CD4-positive, alpha-beta T cell treated with Interleukin-6 at 100 ng/mL for 8 hours (primary cell): ENCODE measurements at places on chromosomes 5 and 9.

GRCh38 chr9:126000256-126000655 lies 253.1 kb downstream of the PBX3 start:
- no peak for DNase-seq

- no peak for DNase-seq
These were observed 13.9 kb upstream of the BTNL3 start for GRCh38 chr5:180974612-180975315.

DNA sequence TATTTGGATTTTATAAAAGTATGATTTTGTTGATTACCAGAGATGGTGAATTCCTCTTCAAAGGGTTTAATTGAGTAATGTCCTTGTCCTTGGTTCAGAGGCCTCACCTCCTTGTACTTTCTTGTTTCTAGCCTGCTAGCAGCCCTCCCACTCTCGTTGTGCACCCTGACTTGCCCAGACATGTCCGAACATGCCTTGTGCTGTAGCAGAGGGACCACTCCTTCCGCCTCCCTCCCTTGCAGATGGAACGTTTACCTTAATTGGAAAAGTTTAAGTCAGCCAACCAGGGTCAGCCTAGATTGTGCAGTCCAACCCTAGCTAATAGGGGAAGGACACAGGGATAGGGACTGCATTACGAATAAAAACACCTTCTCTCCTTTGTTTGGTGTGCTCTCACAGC lies 406.9 kb upstream of the NMUR2 start:
- no peak for DNase-seq

- no peak for DNase-seq
These were observed at the start of gene PCDHB14 for GRCh38 chr5:141223112-141223783. Gene PCDHB14, plus strand, starts transcription at chr5:141223343. Its CDS starts 163 bp downstream, at chr5:141223506.

GRCh38 chr5:144035046-144035740 lies 135.3 kb downstream of the YIPF5 start:
- no peak for DNase-seq

DNA sequence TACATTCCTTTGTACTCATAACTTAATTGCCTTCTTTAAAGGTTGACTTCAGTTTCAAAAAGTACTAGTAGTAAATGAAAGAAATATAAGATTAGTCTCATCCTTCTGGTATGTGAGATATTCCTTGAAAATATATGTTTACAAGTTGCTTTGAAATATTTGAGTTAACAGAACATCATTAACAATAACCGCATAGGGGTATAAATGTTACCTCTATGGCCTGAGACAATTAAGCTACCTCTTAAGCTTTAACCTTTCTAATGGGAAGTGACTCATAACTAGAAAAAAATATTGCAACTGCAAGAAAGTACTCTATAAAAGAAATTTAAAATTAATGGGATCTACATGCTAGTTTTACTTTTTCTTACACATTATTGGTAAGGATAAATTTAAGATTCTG lies 399.0 kb downstream of the CDH10 start:
- DNase-seq = no peak

GRCh38 chr5:28862860-28863196 lies 1824.4 kb upstream of the CDH9 start:
- no peak for DNase-seq

DNA sequence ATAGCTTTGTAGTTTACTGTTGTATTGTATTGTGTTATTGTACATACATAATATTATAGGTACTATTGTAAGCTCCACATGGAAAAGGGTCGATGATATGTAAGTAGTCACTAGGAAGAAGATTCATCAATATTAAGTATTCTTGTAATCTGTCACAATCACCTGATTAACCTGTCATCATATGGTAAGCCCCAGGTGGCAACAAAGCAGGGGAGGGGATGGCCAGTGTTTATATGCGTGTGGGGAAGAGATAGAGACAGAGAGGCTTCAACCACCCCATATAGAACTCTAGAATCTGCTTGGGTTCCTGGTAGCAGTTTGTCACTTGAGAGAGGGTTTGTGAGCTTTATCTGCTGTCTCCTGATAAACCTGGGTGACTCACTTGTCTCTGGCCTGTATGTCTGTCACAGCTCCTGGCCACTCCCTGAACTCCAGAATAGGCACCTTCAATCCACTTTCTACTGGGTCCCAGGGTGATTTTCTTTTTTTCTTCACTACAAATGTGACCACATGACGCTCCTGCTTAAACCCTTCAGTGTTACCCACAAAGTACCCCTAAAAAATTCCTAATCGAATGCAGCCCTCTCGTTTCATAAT lies 48.9 kb upstream of the CPEB4 start:
- DNase-seq = no peak

DNA sequence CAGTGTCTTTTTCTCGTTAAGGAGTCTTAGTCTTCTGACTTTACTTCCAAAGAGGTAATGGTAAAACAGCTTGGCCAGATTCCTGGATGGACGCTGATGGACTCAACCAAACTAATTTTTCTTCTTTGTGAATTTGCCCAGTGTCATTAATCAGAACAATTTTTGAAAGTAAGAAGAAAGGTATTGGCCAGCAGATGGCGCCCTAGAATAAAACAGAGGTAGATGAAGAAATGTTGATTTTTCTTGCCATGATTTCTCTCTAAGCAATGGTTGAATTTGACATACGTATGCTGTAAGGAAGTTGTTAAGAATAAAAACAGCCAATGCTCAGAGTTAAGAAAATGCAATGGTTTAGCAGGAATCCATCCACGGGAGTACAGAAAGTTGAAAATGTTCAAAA lies 500.0 kb downstream of the DIRAS2 start:
- peak; percentile 28 for DNase-seq

DNA sequence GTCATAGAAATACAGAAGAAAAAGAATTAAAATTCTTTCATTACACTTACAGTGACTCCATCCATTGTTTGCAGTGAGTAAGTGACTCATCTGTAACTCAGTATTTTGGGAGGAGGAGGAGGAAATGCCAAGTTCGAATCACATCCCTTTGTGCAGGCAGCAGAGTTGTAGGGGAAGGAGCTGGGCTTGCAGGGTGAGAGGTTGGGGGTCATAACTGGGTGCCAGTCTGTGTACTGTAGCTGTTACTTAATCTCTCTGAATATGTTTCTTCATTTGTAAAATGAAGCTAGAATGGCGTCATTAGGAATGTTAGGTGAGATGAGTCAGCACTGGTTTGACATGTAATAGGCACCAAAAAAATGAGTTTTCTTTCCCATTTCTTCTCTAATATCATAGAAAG lies 235.7 kb upstream of the ADAMTSL1 start:
- no peak for DNase-seq

- DNase-seq = no peak
These were observed 168.5 kb downstream of the ACTL7B start for GRCh38 chr9:108687006-108687987.
